Renal cortex interstitium (tissue), 15 donors: ENCODE measurements at places on chromosomes 5 and 9. TPM values are rescaled to one million over a fixed set of nuclear protein-coding genes. Genes with fewer than 3 reads are reported as not detected.

Gene C5orf52
- polyA plus RNA-seq, result not detected

Gene CDH10
- polyA plus RNA-seq, result 6.7 TPM

Gene ADRB2
- 0.11 TPM for polyA plus RNA-seq

DNA sequence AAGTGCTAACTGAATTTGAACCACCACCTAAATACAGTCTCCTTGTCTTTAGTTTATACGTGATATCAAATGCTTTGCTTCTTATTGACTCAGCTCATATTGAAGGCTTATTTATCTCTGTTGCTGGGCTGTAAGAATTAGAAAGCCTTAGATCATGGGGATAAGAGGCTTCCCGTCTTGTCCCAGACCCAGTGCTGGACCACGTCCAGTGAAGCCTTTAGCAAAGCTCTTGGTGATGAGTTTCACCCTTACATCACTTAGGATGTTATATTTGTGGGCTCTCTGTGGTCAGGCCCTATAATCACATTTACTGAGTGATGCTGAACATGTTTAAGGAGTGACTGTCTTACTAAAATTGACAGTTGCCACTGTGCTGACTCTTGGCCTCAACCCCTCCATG is 11.2 kb downstream of the FAM240B start:
- no peak for DNase-seq

DNA sequence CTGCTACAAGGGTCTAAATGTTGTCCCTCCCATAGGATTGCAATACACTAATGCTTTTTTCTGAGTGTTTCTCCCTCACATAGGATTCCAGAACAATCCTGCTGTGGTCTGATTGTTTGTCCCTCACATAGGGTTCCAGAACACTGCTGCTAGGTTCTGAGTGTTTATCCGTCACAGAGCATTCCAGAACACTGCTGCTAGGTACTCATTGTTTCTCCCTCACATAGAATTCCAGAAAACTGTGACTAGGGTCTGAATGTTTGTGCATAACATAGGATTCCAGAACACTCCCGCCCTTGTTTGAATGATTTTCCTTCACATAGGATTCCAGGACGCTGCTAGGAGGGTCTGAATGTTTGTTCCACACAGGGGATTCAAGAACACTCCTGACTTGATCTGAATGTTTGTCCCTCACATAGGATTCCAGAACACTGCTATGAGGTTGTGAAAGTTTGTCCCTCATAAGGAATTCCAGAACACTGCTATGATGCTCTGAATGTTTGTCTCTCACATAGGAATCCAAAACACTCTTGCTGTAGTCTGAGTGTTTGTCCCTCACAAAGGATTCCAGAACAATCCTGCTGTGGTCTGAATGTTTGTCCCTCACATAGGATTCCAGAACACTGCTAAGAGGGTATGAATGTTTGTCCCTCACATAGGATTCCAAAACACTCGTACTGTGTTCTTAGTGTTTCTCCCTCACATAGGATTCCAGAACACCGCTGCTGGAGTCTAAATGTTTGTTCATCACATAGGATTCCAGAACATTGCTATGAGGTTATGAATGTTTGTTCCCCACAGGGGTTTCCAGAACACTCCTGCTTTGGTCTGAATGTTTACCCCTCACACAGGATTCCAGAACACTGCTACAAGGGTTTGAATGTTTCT is 213.5 kb downstream of the FOXD4L6 start:
- DNase-seq, result no peak

DNA sequence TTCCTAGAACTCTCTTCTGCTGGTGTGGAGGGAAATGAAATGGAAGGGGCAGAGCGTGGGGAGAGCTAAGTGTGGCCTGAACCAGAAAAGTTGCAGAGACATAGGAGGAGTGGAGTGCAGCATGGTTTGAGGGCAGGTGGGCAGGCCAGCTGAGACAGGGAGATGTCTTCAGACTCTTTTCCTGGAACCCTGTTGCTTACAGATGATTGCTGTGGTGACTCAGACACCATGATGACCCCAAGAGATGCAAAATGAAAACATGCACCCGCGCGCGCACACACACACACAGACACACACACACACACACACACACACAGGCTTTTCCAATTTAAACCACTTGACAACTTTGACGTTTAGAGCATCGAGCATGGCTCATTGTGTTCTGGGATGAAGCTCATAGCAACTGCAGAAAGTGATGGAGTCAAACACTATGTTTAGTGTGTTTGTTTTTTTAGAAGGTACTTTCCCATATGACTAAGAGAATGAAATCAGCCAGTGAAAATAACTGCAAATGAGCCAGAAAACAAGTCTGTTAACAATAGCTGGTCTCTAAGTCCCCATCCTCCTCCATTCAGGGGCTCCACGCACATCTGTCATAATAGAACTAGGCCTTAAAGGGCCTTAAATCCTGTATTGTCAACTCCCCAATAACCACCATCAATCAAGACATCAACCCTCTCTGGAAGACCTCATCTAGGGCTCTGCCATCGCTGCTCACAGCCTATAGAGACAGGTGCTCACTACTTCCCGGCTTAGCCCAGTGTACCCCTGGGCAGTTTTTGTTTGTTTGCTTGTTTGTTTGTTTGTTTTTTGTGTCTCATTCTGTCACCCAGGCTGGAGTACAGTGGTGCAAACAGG is 9.6 kb downstream of the TMOD1 start:
- no peak for DNase-seq

DNA sequence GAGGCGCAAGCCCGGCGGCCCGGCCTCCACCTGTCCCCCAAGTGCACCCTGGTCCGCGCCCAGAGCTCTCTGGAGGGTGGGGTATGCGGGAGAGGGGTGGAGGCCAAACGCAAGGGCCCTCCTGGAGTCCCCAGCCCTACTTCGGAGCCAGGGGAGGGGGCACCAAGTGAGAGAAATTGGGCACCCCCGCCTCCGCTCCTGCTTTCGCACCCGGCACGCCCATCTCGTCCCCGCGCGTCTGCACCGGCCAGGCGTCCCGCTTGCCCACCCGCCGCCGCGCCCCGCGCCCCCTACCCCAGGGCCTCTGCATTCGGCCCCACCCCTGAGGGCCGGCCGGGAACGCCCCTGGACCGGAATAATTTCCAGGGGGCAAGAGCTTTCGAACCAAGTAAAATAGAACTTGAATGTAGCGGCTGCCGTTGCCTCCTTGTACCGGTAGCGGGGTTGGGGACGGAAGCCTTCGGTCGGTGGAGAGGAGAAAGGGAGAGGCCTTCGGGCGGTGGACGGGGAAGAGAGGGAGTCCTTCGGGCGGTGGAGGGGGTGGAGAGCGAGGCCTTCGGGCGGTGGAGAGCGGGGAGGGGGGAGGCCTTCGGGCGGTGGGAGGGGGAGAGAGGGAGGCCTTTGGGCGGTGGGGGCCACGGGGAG is 694 bp upstream of the PHPT1 start:
- DNase-seq, result no peak

GRCh38 chr5:88695931-88696330 is 187.1 kb downstream of the MEF2C start:
- DNase-seq, result no peak
